GM23338 (cell line): ENCODE measurements at places on chromosomes 5 and 9. TPM values are rescaled to one million over a fixed set of nuclear protein-coding genes. Genes with fewer than 3 reads are reported as not detected.

Gene PCDHA2
- total RNA-seq = 2.2 and 2.4 TPM in 2 replicates

DNA sequence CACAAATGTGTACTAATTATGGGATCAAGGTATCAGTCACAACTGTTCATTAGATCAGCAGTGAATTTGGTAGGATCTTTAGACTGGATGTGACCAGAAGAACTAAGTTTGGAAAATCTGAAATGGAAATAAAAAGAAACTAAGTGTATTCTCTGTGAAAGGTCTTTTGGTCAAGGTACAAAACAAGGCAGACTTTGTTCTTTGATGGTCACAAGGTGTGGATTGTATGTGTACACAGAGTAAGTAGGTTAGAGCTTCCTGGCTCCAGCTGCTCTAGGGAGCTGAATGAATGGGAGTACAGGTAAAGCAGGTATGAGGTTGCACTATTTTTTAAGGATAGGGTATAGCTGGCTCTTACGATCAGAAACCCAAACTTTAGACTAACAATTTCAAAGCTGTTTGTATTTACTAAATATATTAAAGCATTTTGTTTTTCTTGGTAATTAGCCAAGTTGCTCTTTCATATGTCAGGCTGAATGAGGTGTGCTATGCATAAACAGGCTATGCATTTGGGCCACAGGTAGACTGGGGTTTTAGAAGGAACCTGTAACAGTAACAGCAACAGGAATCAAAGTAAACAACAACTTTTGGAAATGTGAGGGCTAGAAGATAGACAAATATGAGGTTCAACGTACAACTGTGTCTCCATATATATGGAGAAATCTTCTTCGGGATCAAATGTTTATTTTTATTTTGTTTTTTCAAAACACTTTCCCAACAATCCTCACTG is 32.5 kb downstream of the FAM169A start:
- H3K36me3 ChIP-seq = peaks cover 30% of the 10 kb centered on the region; the same call in 1 of the 2 replicates
- no peak overlapping the region for H3K4me3 ChIP-seq
- H3K27ac ChIP-seq = peak overlapping the region; percentile 75
- peaks cover 36% of the 10 kb centered on the region for H3K4me1 ChIP-seq
- no peak for DNase-seq

GRCh38 chr5:10712574-10713366 is 48.3 kb downstream of the DAP start:
- H3K27me3 ChIP-seq = no peaks in the 10 kb centered on the region
- no peak overlapping the region for H3K27ac ChIP-seq
- DNase-seq = no peak
- no peaks in the 10 kb centered on the region for H3K4me1 ChIP-seq

- no peak overlapping the region for H3K27ac ChIP-seq
- no peak for DNase-seq
- H3K4me3 ChIP-seq = no peak overlapping the region
- H3K27me3 ChIP-seq = no peaks in the 10 kb centered on the region
- no peaks in the 10 kb centered on the region for H3K4me1 ChIP-seq
Measured at GRCh38 chr5:43798740-43799139, 195.8 kb downstream of the NNT start.

- H3K4me3 ChIP-seq = no peak overlapping the region
- no peak overlapping the region for H3K27ac ChIP-seq
- no peaks in the 10 kb centered on the region for H3K27me3 ChIP-seq
- DNase-seq = no peak
- peaks cover 29% of the 10 kb centered on the region for H3K4me1 ChIP-seq
Measured at GRCh38 chr5:116702776-116703175, 128.2 kb upstream of the SEMA6A start.

- peaks cover 45% of the 10 kb centered on the region for H3K27me3 ChIP-seq
- no peak overlapping the region for H3K27ac ChIP-seq
- DNase-seq = no peak
Measured at GRCh38 chr5:80036615-80037014, 1.5 kb downstream of the THBS4 start.

- no peaks in the 10 kb centered on the region for H3K27me3 ChIP-seq
- peak; percentile 42 for DNase-seq
- no peak overlapping the region for H3K4me3 ChIP-seq
- H3K36me3 ChIP-seq = no peaks in the 10 kb centered on the region
- H3K4me1 ChIP-seq = peaks cover 13% of the 10 kb centered on the region
- H3K27ac ChIP-seq = no peak overlapping the region
Measured at GRCh38 chr9:89993678-89994630, 389.1 kb downstream of the GADD45G start.

- no peaks in the 10 kb centered on the region for H3K4me1 ChIP-seq
- no peaks in the 10 kb centered on the region for H3K27me3 ChIP-seq
- H3K4me3 ChIP-seq = no peak overlapping the region
- H3K36me3 ChIP-seq = peaks cover 10% of the 10 kb centered on the region; the same call in 1 of the 2 replicates
- no peak for DNase-seq
Measured at GRCh38 chr9:121344184-121344583, 25.9 kb downstream of the STOM start.
